ENCODE measurements at places on chromosomes 12 and 14.

GRCh38 chr14:20179880-20180279, 10.8 kb upstream of the OR11G2 start:
- no peak for DNase-seq

DNA sequence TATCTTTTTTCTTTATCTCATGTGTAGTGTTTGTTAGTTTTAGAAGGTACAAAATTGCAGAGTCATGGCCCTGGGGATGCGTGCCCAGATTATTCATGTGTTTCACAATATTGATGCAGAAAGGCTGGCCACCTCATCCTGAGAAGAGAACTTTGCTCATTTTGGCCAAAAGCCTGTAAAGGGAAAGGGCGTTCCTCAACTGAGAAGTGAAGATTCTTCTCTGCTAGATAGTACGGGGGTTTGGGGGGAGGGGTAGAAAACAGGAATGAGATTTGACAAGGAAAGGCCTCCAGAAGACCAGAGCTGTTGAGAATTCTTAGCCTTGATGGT, 1.7 kb downstream of the MGST1 start:
- DNase-seq, result peak; percentile 35

DNA sequence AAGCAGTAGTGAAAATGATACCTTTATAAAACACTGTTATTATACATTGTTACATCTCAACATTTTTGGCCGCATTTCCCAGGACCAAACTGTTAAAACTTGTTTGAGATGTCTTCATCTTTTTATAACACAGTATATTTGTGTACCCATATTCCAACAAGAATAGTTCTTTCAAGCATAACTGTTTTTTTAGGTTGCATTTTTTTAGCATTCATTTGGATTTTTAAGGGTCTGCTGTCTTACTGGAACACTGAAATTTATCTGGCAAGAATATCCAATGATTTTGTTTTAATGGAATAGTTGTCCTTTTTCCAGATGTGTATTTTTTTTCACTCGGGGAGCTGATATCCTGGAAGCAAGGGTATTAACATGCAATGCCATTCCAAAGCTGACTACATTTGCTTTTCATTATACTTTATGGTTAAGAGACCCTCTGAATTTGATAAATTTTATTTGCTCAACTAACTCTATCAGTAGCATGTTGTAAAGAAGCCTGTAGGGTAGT, 8.9 kb upstream of the NAV3 start:
- no peak for DNase-seq

- no peak for DNase-seq
Observed at GRCh38 chr12:93573552-93574223, 1.2 kb downstream of the SOCS2 start.
